ENCODE measurements at places on chromosomes 5 and 9.
A peak's percentile ranks its signal among the peaks of the same experiment; 100 is the strongest.

DNA sequence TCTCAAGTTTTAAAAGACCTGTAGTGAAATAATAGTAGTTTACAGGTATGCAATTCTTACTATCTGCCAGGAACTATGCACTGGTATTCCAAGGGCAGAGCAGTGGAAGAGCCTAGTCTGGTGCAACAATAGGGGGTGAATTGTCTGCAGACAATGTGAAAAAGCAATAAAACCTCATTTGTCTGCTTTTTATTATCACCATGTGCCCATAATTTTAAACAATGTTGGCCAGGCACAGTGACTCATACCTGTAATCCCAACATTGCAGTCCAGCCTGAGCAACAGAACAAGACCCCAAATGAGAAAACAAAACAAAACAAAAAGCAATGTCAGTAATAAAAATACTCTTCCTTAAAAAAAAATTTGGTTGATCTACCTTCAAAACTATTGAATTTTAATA is 12.2 kb upstream of the SLC44A1 start:
- DNase-seq: peak; percentile 47

DNA sequence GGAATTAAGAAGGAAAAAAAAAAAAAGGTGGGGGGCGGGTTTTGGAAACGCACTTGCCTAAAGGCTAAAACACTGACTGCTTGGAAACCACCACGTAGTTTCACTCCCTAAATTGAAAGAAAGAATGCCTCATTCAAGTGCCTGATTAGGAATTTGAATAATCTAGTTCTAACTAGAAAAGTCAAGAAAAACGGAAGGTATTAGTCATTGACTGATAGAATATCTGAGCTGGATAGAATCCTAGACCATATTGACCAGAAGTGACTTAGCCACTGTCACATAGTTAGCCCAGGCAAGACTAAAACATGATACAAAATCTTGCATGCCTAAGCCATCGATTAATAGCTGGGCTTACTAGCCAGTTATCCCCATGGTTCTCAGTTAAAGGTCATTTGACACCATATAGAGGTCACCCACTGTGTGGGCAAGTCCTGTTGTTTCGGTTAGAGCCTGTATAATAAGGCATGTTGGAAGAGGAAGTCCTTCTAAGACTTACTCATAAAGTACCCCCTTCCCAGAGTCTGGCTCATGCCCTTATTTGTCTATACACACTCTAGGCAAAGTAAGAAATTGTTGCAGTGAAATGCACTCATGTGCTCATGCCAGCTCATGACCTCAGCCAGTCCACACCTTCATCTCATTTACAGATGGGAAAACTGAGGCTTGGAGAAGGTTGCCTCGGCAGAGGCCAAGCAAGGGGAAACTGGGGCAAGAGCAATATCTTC is 40.2 kb downstream of the SH3RF2 start:
- peak; percentile 57 for DNase-seq

- DNase-seq: no peak
Observed at GRCh38 chr9:75683591-75683990, 206.9 kb upstream of the PCSK5 start.

GRCh38 chr5:62900976-62901375 is 322.4 kb downstream of the LRRC70 start:
- DNase-seq: no peak

DNA sequence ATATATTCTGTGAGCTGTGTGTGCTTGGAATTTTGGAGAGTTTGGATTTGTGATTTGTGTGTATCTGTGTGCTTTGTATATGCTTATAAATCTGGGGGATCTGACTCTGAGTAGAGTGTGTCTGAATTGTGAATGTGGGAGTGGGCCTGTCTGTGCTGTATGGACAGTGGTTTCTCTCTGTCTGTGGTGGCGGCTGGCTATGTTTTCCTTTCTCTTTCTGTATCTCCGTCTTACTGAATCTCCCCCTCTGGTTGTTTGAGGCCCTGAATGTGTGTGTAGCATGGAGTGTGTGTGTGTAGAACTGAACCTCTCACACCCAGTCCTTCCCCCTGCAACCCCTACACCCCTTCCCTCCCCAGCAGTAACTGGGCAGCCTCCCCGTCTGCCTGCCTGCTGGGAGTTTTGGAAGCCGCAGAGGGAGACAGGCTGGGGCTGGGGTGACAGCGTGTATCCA is 4.7 kb downstream of the CXXC5 start:
- DNase-seq: peak; percentile 42

DNA sequence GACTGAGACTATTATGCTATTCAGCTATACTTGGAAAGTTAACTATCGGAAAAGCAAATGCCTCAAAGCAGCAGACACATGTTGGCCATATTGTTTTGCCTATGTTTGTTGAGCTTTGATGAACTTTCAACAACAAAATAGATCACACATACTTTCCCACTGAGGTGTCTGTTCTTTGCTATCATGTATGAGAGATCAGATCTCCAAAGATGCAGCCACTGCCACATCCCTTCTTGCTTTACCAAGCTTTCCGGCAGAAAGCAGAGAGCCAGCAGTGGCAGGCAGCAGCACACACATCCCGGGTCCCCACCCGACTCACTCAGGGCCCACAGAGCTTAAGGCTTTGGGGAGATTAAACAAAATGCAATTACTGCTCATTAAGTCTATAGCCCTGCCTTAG is 18.8 kb downstream of the ZBTB5 start:
- DNase-seq: peak; percentile 20

- peak; percentile 21 for DNase-seq
Observed at GRCh38 chr5:122291000-122291901, 20.8 kb upstream of the SNCAIP start.

DNA sequence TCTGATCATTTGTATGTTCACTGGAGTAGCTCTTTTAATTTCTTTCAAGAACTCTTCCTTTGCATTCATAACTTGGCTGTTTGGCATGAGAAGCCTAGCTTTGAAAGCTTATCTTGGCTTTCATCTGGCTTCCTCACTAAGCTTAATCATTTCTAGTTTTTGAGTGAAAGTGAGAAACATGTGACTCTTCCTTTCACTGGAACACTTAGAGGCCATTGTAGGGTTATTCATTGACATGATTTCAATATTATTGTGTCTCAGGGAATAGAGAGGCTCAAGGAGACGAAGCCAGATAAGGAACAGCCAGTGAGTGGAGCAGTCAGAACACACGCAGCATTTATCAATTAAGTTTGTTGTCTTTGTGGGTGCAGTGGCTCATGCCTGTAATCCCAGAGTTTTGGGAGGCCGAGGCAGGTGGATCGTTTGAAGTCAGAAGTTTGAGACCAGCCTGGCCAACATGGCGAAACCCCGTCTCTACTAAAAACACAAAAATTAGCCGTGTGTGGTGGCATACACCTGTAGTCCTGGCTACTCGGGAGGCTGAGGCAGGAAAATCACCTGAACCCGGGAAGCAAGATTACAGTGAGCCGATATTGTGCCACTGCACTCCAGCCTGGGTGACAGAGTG is 98.3 kb downstream of the UGCG start:
- peak; percentile 32 for DNase-seq

DNA sequence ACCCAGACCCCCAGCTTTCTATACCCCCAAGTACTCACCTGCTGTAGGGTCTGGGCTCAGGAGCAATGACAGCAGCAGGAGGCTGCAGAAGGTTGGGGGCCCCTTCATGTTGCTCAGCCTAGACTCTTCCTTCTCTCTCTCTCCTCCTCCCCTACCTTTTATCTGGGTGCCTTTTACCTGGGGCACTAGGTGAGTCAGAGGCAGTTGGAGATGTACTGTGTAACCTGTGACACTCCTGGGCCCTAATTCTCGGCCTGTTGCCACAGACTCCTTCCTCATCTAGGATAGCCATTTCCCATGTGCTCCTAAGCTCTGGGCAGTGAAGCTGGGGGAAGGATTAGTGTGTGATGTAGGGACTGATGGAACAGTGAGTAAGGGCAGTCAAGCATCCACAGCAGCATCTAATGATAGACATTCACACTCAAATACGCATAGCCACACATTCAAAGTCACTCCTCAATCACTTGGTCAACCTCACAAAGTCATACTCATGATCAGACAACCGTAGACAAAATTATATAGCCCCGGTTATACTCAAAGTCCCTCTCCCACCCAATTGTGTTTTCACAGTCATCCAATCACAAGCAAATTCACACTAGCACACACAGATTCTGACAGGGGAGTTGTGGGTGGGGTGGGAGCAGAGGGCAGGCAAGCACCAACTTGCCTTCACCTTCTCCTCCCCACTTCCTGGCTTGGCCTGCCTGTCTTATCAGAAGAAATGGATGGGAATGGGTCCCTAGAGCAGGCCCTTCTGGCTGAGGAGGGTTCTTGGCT is at the start of gene CCL27:
TSS of gene CCL27 (minus strand) at position 132 of the 777 bp plus-strand sequence. CDS start at position 108, 24 bp downstream.
- no peak for DNase-seq

DNA sequence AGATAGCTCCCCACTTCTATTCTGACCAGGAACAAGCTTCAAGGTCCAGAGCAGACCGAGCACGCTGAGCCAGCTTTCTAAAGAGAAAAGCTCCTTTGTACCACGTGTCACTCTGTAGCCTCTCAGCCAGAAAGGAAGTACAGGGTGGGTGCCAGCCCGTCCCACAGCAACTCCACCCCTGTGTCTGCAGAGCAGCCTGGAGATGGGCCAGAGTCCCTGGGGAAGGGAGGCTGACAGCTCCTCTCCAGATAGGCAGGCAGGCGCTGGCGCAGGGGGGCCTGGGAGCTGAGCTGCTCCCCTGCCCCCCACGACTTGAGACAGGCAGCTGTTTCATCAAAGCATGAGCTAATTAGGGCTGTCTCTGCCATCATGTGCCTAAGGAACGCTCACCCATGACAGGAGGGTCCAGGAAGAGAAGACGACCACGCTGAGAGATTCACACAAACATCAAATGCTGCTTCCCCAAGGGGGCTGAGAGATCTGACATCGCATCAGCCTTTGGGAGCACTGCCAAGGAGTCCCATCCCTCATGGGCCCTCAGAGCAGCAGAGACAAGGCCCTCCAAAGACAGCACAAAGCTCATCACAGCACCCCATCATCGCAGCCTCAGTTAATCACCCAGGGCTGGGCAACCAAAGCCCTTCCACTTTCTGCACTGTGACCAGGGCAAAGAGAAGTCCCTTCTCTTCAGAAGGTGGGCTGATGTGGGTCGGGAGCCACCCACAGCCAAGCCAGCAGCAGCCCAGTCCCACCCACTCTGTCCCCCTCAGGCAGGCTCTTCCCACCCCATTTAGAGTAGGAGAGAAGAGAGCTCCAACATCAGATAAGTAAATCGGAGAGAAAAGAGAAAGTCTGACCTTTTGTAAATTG is 78.5 kb upstream of the LRRTM2 start:
- DNase-seq: peak; percentile 81

DNA sequence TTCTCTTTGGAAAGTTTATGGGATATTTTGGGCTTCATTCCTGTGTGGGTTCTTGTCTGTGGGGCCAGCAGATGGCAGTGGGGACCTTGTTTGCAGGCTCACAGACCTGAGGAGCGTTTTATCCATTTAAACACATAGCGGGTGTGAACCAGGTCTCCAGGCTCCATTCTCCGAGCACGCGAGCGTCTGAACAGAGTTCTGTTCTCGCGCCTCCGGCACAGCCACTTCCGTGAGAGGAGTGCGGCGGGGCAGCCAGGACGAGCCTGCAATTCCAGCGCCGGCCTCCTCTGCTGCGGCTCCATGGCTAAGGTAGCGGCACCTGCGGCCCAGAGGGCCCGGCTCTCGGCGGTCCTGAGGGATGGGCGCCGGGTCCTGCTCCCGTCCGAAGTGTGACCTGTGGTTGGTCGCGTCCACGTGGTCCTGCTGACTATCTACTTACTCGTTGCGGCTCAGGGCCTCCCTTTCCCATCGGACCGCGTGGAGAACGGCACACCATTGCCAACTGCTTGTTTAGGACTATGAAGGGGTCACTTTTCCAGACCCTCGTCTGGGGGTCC is 7.3 kb downstream of the NRARP start:
- DNase-seq: peak; percentile 55

- DNase-seq: no peak
Observed at GRCh38 chr9:127366594-127366993, 30.4 kb upstream of the SLC2A8 start.

DNA sequence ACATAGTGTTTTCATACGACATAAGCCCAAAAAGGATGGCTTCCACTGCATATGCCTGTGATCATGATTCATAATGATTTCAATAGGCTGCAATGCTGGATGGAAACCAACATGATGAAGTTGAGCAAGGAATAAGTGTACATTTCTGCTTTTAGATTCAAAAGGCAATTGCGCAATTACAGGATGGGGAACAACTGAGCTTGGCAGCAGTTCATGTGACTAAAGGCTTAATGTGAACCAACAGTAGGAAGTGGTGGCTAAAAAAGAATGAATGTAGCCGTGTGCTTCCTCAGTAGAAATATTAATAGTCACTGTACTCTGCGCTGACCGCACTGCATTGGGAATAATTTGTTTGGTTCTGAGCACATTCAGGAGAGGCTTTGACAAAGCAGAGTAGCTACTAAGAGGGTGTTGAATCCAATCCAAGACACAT is 51.2 kb downstream of the SLC1A3 start:
- DNase-seq: peak; percentile 98

- DNase-seq: peak; percentile 19
Observed at GRCh38 chr9:97880336-97880735, 27.3 kb downstream of the FOXE1 start.

DNA sequence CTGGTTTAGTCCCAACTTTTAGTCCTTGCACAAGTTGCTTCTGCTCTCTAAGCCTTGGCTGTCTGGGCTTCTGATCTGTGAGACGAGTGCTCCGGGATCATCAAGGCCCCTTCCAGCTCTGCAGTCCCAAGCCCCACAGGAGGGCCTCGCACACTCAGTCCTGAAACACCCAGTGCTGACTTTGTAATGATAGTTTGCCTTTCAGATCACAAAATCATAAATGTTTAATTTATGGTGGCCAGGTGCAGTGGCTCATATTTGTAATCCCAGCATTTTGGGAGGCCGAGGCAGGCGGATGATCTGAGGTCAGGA is 95.9 kb upstream of the SLC25A48 start:
- DNase-seq: no peak

DNA sequence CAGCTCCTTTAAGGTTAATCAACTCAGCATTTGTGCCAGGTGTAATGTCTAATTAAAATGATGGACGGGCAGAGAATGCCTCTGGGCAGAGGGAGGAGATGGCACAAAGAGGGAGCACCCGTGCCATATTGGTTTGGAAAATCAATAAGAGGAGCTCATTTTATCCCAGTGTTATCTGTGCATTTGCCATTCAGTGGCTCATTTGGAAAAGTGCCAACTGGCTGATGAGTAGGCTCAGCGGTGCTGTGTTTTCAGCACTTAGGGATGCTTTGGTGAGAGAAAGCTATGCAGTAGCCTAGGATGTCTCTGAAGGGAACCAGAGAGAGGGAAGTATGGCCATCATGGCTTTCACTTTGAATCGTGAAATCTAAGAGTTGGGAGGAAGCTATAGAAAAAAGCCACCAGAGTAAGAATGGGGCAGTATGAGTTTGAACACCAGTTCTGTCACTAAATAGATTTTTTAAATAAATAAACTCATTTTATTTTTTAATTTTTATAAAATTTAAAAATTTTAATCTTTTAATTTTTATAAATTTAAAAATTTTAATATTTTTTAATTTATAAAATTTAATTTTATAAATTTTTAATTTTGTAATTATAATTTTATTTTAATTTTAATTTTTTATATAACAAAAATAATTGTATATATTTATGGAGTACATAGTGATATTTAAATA is 472.8 kb downstream of the BRINP1 start:
- no peak for DNase-seq

DNA sequence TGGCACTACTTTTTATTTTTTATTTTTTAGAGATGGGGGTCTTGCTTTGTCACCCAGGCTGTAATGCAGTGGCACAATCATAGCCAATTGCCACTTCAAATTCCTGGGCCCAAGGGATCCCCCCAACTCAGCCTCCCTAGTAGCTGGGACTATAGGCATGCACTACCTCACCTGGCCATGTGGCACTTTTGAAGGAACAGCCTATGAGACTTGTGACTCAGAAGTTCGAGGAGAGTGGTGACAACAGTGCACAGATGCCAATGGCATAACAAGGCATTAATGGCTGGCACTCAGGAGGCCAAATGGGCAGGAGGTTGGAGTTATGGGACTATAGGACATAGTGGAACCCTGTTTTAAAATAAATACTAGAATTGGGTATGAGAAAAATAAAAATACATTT is 33.7 kb downstream of the ANKRD31 start:
- DNase-seq: no peak

Data from EH (cell line).